ENCODE measurements at places on chromosomes 6 and 20.

GRCh38 chr6:38183856-38184584 is 364.5 kb downstream of the ZFAND3 start:
- no peak for DNase-seq

DNA sequence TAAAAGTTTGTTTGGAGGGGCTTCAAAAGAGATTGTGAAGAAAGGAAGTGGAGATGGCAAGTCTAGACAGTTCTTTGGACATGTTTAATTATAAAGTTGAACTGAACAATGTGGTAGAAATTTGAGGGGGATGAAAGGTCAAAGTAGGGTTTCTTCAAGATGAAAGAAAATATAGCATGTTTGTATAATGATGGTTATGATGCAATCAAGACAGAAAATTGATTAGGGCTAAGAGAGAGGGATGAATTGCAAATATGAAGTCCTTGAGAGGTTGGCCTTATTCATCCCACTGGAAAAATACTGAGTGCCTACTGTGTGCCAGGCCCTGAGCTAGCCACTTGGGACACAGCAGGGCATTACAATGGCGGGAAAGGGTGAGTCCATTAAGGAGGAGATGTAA is 37.6 kb downstream of the NHSL1 start:
- DNase-seq: no peak

DNA sequence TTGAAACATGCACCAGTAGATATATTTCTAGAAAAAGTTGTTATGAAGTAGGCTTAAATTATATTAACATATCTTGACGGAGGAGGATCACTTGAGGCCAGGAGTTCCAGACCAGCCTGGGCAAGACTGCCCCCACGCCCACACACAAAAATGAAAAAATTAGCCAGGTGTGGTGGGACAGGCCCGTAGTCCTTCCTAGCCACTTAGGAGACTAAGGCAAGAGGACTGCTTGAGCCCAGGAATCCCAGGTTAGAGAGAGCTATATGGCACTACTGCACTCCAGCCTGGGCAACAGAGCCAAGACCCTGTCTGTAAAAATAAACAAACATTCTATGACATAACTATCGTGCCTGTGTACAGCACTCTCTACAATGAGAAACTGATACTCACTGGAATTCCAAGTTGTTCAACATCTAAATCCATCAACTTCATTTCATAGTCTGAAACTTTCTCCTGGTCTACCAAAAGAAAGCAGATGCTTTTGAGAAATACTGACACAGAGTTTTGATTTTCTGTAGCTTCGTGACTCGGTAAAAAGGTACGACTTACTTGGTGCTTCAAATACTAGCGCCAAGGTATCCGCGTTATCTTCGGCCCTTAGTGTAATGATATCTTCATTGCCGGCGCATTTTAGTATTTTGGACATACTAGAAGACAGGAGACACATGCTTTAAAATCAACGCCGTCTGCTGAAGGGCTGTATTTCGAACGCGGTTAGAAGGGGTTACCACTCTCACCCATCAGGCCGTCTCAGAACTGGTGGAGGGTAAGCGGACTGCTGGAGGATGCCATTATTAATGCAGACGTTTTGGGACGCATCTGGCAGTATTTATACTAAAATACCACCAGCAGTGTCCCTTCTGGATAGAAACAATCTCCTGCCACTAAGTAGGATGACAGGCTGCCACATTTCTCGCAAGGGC is 1.3 kb downstream of the PCNA start:
- DNase-seq: no peak

- peak; percentile 61 for DNase-seq
These were observed 64.4 kb downstream of the EZR start for GRCh38 chr6:158754738-158755137.

GRCh38 chr6:88840289-88840688 is 123.1 kb downstream of the RNGTT start:
- no peak for DNase-seq

- no peak for DNase-seq
These were observed 6.8 kb downstream of the NRN1 start for GRCh38 chr6:5999688-6000608.

GRCh38 chr6:116461331-116461931 is at the start of gene CALHM6:
Gene CALHM6 (plus strand): TSS chr6:116461375. CDS start chr6:116461930, 555 bp downstream.
- no peak for DNase-seq

GRCh38 chr6:170233286-170234205 is 57.3 kb downstream of the DLL1 start:
- no peak for DNase-seq

- DNase-seq: no peak
These were observed 54.4 kb upstream of the RNF182 start for GRCh38 chr6:13870214-13870830.

DNA sequence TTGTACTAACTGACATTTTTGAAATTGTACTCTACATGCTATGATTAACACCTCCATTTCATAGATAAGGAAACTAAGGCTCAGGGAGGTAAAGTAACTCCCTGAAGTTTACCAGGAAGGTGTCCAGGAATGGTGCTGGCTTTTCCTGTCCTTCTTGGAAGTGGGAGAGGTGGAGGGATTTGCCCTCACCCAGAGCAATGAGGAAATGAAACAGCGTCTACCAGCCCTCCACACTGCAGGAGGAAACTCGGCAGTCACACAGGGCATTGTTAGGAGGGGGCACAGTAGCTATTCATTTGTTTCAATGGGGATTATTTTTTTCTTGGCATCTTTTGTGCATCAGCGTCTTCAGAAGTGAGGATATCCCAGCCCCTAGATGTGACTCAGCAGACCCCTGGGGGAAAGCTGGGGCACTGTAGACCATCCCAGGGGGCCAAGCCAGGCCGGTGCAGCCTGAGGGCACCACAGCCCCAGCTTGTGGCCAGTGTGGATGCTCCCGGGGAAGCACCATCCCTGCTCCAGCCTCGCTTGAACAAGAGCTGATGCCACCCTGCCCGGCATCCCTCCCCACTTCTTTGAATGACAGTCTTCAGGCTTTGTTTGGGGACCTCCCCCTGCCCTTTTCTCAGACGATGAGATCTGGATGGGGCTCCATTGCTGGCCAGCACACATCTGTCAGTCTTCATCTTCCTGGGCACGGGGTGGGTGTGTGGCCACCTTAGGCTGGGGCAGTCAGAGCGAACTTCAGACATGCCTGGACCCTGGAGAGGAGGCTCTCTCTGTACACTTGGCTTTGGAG is 224.4 kb upstream of the PMEPA1 start:
- DNase-seq: no peak

DNA sequence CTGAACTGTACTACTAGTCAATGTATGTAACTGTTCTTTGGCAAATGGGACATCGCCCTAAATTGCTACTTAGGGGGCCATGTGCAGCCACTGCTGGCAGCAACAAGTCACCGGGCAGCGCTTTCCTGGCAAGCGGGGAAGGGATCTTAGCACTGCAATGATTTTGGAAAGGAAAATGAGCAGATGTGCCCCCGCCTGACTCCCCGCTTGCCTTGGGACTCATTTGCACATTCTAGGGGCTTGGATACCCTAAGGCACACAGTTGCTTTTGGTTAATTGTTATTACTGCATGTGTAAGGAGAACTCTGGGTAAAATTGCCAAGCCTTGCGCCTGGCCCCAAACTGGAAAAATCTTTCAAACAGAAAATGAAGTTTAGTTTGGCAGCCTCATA is 32.2 kb downstream of the CD83 start:
- DNase-seq: no peak

GRCh38 chr20:4820806-4821518 is 99.3 kb downstream of the PRND start:
- DNase-seq: no peak

- DNase-seq: no peak
These were observed 183.8 kb upstream of the SMLR1 start for GRCh38 chr6:130643361-130643760.

DNA sequence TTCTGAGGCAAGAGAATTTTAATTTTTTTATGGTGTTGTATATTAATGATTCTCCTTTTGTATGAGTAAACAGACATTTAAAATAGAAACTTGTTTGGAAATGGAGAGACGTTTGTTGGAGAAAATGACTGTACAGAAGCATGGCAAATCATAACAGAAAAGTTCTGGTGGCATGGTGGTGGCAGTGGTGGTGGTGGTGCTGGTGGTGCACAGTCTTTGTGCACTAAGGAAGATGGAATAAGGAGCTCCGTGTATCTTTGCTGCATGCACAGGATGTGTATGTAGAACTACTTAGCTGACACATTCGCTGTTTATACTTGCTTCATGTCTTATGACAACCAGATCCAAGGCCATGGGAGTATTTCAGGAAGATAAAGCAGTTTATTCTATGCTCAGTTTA is 294.9 kb downstream of the UTRN start:
- no peak for DNase-seq

- peak; percentile 15 for DNase-seq
These were observed 51.7 kb downstream of the CHMP4B start for GRCh38 chr20:33862709-33863403.

DNA sequence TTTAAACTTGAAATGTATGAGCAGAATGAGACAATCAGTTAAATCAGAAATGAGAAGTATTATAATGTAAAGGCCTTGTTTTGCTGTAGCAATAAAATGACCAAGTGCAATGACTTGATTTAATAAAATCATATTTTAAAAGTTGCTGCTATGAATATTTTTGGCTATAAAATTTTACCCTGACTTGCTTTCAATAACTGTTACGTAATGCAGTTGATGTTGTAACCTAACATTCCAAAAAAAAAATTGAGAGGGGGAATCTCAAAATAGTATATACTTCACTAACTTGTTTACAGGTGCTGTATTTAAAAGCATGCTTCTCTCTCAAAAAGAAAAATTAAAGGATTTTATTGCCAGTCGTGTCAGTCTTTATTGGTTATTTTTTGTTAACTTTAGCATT is 71.6 kb upstream of the ADGRF4 start:
- DNase-seq: no peak

- DNase-seq: peak; percentile 11
These were observed 3.0 kb upstream of the FOXO3 start for GRCh38 chr6:108557494-108558371.

DNA sequence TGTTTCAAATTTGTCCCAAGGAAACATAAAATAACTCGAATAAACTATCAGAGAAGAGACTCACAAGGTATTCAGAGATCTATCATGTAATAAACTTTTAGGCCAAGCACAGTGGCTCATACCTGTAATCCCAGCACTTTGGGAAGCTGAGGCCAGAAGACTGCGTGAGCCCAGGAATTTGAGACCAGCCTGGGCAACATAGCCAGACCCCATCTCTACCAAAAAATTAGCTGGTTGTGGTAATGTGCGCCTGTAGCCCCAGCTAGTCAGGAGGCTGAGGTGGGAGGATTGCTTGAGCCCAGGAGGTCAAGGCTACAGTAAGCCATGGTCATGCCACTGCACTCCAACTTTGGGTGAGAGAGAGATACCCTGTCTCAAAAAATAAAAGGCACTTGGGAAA is 79.2 kb upstream of the GCM1 start:
- DNase-seq: no peak
